A549 treated with CORT108297 at 1 μM for 4 hours (cell line): ENCODE measurements at places on chromosomes 7 and 10. TPM values are rescaled to one million over a fixed set of nuclear protein-coding genes. Genes with fewer than 3 reads are reported as not detected.

Gene CYP26C1
- 0.02 TPM in 1 of 5 replicates, not detected in the others for total RNA-seq

Gene AZGP1
- total RNA-seq: 0.06 TPM in 1 of 5 replicates, not detected in the others

Gene TUBAL3
- total RNA-seq: 0.23 to 0.57 TPM (median 0.39 TPM) in 5 replicates

Gene SVOPL
- 0.09 TPM in 1 of 5 replicates, not detected in the others for total RNA-seq

Gene ITGB8
- 0.65 to 1.3 TPM (median 0.97 TPM) in 5 replicates for total RNA-seq

Gene CNTNAP2
- total RNA-seq: 0.01 TPM in 2 of 5 replicates, not detected in the others

Gene MBLAC1
- 2.6 to 3.4 TPM (median 3.2 TPM) in 5 replicates for total RNA-seq

Gene CDC14C
- not detected in 5 replicates for total RNA-seq

Gene PLEKHS1
- total RNA-seq: 0.03 to 0.09 TPM (median 0.07 TPM) in 4 of 5 replicates, not detected in the other

Gene DNMBP
- 25.5 to 34.2 TPM (median 31.1 TPM) in 5 replicates for total RNA-seq

Gene PSMC2
- total RNA-seq: 150 to 206 TPM (median 151 TPM) in 5 replicates

Gene CBLL1
- total RNA-seq: 27.4 to 55.2 TPM (median 29.8 TPM) in 5 replicates

Gene BAIAP2L1
- 48.0 to 55.5 TPM (median 53.3 TPM) in 5 replicates for total RNA-seq

Gene MPP7
- 0.07 to 0.15 TPM (median 0.11 TPM) in 5 replicates for total RNA-seq

Gene IQCE
- total RNA-seq: 9.7 to 14.7 TPM (median 13.8 TPM) in 5 replicates

Gene AKR1C2
- total RNA-seq: 3,197 to 4,175 TPM (median 3,355 TPM) in 5 replicates

Gene LRRN3
- 0.03 to 0.09 TPM (median 0.05 TPM) in 4 of 5 replicates, not detected in the other for total RNA-seq

Gene LIPK
- total RNA-seq: not detected in 5 replicates

Gene OR9A2
- not detected in 5 replicates for total RNA-seq

Gene ELAPOR2
- total RNA-seq: 0.05 to 0.12 TPM (median 0.07 TPM) in 3 of 5 replicates, not detected in the others

Gene ZNF239
- 2.3 to 4.5 TPM (median 2.5 TPM) in 5 replicates for total RNA-seq

Gene CUL1
- total RNA-seq: 55.6 to 63.9 TPM (median 58.4 TPM) in 5 replicates

Gene CYP2C18
- 0.07 to 0.12 TPM (median 0.11 TPM) in 4 of 5 replicates, not detected in the other for total RNA-seq

Gene SPDYE6
- not detected in 5 replicates for total RNA-seq

Gene NOS3
- 0.22 to 0.65 TPM (median 0.42 TPM) in 5 replicates for total RNA-seq

Gene HABP2
- total RNA-seq: 0.07 to 0.15 TPM (median 0.12 TPM) in 5 replicates

Gene COL17A1
- total RNA-seq: 1.6 to 2.7 TPM (median 2.2 TPM) in 5 replicates

Gene ANKRD2
- 3.6 to 6.0 TPM (median 4.7 TPM) in 5 replicates for total RNA-seq

Gene TRIM73
- total RNA-seq: 1.3 to 2.3 TPM (median 2.2 TPM) in 5 replicates

Gene C10orf53
- not detected in 5 replicates for total RNA-seq

Gene TAS2R41
- not detected in 5 replicates for total RNA-seq

Gene FXYD4
- total RNA-seq: not detected in 5 replicates

Gene ASAH2B
- 3.7 to 4.1 TPM (median 3.9 TPM) in 5 replicates for total RNA-seq

Gene C7orf33
- not detected in 5 replicates for total RNA-seq

Gene ICA1
- total RNA-seq: 0.88 to 1.9 TPM (median 1.0 TPM) in 5 replicates
